ENCODE measurements at places on chromosomes 7 and 10. TPM values are rescaled to one million over a fixed set of nuclear protein-coding genes. Genes with fewer than 3 reads are reported as not detected.

The STX1A gene
- total RNA-seq, result 6.8 TPM

The AS3MT gene
- total RNA-seq, result 4.2 TPM

The GNAT3 gene
- total RNA-seq, result not detected

The SPDYE2B gene
- total RNA-seq, result not detected

The SLC29A4 gene
- 4.8 TPM for total RNA-seq

The IKZF1 gene
- not detected for total RNA-seq

The LRGUK gene
- total RNA-seq, result 0.17 TPM

The AASS gene
- total RNA-seq, result 2.8 TPM

The MRLN gene
- total RNA-seq, result not detected

The SH2B2 gene
- total RNA-seq, result 3.0 TPM

The DRGX gene
- total RNA-seq, result not detected

The DDX50 gene
- 46.2 TPM for total RNA-seq

The LRRC4 gene
- under 0.01 TPM for total RNA-seq

- peak; percentile 75 for DNase-seq
Observed at GRCh38 chr10:35433851-35434426, 97.6 kb downstream of the CCNY start.

DNA sequence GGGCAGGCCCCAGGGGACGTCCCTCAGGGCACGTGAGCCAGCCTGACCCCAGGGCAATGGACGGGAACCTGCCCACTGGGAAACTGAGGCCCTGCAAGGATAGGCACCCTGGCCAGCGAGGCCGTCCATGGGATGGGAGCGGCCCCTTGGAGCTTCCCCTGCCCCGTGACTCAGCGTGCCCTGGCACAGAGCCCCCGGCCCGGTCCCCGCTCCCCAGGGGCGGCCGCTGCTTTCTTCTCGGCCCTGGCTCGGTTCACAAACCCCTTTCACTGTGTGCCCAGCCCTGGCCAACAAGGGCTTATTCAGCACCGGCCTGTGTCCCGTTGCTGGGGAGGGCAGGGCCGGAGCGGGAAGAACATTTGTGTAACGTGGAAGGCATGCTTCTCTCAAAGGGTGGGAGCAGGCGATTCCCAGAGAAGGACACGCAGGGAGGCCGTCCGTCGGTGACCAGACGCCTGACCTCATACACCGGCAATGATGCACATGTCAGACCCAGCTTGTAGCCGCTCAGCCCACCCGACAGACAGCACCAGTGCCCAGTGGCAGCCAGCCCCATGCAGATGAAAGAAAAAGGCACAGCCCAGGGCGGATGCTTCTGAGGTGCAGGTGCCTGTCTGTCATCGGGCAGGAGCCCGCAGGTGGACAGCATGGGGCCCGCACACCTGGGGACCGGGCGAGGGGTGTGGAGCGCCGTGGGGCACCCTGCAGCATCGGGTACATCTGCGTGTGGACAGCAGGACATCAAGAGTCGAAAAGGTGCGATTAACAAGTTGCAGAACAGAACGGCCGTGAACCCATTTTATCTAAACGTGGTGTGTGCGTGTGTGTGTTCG is 94.5 kb downstream of the PDGFA start:
- no peak for DNase-seq

DNA sequence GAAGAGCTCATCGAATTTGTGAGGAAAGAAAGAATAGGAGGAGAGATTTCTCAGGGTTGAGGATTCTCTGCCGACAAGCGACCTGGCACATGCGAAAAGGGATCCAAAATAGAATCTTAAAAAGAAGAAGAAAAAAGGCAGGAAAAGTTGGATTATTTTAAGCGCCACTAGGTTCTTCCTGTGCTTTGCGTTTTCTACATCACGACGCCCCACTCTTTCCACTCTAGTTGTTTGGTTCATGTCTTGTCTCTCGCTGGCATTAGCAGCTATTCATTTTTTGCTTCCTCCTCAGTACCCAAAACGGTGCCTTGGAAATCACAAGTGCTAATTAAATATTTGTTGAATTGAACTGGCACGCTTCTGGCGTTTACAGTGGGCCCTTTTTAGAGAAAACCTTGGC is 674 bp upstream of the FRA10AC1 start:
- DNase-seq, result no peak

DNA sequence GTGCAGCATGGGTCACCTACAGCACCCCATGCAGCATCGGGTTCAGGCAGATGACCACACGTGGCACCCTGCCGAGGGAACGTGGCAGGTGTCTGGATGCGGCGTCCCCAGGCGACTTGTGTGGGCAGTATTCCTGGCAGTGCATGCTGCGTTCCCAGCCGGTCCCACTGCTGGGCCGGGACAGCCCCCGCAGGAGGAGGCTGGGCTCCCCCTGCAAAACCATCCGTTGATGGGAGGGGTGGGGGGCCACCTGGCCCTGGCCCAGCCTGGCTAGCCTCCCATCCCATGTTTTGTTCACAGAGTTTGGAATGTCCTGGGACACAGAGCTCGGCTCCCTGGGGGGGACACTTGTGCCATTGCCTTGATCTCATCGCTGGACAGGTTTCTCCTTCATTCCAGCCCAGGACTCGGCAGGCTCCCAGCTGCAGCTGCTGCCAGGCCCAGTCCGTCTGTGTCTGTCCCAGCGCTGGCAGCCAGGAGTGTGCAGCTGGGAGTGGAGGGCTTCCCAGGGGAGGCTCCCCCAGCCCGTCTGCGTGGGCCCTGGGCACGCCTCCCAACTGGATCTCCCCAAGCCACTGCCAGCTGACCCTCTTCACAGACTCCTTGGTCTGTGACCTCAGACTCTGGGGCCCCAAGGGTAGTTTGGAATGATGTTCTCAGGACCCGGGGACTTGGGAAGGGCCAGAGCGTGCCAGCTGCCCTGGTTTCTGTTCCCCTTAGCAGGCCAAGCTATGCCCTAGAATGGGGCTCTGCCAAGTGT is 32.6 kb downstream of the TMEM270 start:
- no peak for DNase-seq

DNA sequence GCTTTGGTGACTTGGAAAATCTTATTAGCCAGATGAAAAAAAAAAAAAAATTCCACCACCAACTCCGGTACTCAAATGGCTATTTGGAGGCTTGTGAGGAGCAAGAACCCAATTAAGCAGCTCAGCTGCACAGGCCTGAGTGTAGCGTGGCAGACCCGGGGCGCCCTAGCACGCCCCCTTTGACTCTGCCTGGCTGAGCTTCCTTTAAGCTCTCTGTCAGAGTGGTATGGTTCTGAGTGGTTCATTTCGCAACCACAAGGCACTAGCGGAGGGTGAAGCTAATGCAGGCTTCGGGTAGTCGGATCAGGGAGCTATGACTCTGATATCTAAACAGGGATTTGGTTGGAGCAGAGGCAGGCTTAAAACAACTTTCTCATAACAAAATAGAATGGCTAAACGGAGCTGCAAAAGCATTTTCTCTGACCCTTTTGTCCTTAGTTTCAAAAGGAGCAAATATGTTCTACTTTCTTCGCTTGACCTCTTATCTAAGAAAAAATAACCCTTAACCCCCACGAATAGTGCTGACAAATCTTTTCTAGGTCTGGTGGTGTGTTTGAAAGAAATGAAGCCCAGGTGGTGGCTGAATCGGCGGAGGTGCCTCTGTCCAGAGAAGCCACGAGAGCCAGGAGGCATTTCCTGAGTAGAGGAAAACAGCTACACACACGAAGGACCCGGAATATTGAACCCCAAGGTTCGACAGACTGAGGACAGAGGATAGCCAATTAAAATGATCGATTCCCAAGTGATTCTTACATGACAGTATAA is 285.4 kb upstream of the GLI3 start:
- DNase-seq, result peak; percentile 32

DNA sequence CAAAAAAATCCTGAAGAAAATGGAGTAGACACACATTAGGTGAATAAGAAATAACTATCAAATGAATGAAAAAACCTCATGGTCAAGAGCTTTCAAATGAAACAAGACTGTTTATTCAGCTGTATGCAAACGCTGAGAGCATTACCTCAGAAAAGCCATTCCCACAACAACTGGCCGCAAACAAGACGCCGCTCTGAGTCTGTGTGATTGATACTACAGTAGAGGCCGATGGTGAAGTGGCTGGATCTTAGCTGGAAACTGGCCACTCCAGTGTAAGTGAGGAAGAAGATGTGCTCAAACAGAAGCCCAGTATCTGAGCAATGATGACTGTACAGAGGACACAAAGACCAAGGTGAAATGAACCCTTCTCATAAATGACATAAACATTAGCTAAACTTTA is 252.4 kb upstream of the GHITM start:
- no peak for DNase-seq

- DNase-seq, result no peak
Observed at GRCh38 chr10:117322260-117322659, 53.0 kb downstream of the PDZD8 start.

DNA sequence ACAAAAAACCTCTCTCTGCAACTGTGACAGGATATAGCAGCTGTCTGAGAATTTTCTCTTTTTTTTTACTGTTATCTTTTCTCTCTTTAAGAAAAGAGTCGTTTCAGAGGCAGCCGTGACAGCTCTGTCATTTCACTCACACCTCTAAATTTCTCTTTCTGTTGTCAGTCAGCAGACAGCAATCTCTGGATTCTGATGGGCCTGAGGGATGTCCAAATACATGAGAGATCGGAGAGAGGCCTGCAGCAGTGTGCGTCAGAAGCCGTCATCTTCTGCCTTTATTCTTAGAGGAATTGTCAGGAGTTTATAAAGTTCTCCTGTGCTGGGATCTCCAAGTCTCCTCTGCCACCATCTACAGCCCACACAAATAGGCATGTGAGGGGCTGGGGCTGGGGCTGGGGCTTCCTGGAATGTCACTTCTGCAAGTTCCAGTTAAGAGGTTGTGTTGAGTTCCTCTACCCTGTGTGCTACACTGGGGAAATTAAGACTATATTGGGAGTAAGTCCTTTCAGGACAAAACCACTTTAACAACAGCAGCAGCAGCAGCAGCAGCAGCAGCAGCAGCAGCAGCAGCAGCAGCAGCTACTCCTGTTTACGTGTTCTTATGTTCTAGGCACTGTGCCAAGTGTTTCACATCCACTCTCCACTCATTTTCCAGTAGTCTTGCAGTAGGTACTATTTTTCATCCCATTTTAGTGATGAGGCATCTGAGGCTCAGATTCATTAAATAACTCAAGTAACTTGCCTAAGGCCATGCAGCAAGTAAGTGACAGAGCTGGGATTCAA is 541.3 kb downstream of the LRMDA start:
- no peak for DNase-seq

GRCh38 chr7:81839708-81840369 is 70.0 kb upstream of the HGF start:
- no peak for DNase-seq

DNA sequence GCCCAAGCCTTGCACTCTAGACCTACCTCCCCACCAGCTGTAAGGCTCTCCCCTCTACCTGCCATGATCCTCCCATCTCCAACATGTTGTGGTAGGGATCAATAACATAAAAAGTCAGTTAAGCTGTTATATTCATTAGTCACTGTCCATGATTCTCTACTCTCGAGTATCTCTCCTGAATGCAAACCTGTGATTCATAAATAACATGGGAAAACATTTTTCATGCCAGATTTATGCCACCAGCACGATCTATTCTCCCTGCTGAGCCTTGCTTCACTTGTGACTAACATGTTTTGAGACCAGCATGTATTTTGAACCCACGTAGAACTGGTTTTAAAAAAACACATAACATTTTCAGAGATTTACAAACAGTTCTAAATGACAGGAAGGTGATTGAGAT is 30.3 kb downstream of the TMEM168 start:
- peak; percentile 66 for DNase-seq

DNA sequence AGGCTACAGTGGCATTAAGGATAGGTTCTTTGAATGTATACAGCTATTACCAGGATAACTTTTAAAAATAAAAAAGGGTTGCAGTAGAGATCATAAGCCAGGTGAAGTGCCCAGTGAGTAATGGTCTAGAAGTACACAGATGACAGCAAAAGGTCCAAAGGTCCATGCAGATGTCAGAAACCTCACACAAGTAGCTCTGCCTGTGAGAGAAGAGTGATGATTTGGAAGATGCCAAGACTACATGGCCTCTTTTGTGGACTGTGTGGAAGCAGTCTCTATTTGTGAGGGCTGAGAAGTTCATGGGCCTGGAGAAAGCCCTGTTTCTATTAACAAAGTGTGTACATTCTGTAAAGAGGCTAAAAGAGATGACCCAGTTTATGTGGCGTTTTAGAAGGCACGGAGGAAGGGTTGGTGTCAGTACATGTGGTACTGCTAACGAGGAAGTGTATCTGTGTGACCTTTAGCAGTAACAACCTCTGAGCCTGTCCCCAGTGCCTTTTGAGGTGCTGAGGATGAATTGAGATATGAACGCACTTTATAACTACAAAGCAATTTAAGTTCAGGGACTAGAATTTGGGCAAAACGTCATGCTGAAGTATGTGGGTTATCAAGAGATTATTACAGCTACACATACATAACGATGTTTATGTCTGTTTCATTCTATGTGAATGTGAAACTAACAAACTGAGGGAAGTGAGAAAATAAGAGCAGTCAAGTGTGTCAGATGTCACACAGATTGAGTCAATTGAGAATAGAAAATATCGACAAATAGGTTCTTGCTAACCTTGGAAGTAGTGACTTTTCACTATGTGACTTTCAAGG is 7.6 kb downstream of the CYCS start:
- no peak for DNase-seq

GRCh38 chr7:25792586-25792985 is 359.4 kb upstream of the NFE2L3 start:
- DNase-seq, result no peak

DNA sequence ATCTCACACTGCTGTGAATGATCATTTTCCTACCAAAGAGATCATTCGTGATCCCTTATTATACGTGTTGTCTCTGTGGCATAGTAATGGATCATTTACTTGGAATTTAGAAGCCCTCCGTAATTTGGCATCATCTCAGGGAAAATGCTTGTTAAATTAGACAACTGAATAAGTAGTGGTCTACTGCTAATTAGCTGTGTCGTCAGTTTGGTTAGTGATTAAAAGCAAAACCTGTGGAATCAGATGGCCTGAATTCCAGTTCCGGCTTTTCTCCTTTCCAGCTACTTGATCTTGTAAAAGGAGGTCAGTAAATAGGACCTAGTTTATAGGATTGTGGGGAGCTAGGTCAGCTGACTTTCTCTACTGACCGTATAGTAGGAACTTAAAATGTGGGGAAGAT is 65.6 kb downstream of the RBM33 start:
- DNase-seq, result no peak

DNA sequence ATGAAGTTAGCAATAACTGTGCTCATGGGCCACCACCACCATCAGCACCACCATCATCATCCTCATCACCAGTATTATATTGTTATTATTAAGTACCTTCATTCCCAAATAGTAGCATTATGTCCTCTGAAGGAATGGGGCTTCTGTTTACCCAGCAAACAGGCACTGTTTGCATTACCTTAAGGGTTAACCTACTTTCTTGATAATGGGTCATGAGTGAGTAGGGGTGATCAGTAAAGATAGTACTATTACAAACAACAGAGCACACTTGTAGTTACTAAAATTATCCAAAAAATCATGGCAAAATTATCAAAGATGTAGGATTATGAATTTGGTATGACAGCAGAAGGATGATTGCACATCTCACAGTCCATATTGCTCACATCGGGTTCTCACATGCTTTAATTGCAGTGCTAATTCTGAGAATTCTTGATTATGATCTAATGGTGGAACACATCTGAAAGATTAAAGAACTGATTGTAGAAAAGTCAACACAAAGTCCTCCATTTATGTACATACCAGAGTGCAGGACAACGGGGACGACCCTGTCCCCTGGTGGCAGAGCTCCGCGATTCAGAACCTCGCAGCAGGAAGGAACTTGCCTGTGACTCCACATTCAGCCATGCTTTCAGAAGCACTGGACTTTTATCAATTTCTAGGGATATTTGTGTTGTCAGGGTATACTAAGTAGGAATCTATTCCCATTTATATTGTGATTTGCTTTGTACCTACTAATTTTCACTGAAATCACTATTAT is 31.0 kb downstream of the PDE1C start:
- no peak for DNase-seq

Data from mammary epithelial cell (primary cell).